ENCODE measurements at places on chromosomes 2 and 18.

GRCh38 chr2:194696690-194697089, 960.3 kb upstream of the SLC39A10 start:
- H3K4me3 ChIP-seq = no peak overlapping the region
- H3K36me3 ChIP-seq = no peaks in the 10 kb centered on the region
- H3K4me1 ChIP-seq = no peaks in the 10 kb centered on the region
- no peaks in the 10 kb centered on the region for H3K27me3 ChIP-seq
- H3K27ac ChIP-seq = no peak overlapping the region

- H3K27ac ChIP-seq = no peak overlapping the region
- H3K36me3 ChIP-seq = no peaks in the 10 kb centered on the region
- no peaks in the 10 kb centered on the region for H3K4me1 ChIP-seq
- no peak overlapping the region for H3K4me3 ChIP-seq
These were observed 51.2 kb upstream of the RMDN2 start for GRCh38 chr2:37873749-37874330.

GRCh38 chr2:151189125-151189524, 72.5 kb downstream of the RBM43 start:
- peak; percentile 23 for DNase-seq
- H3K4me3 ChIP-seq = no peak overlapping the region
- H3K36me3 ChIP-seq = no peaks in the 10 kb centered on the region
- no peaks in the 10 kb centered on the region for H3K27me3 ChIP-seq
- no peaks in the 10 kb centered on the region for H3K4me1 ChIP-seq
- H3K27ac ChIP-seq = no peak overlapping the region

- no peaks in the 10 kb centered on the region for H3K36me3 ChIP-seq
- no peaks in the 10 kb centered on the region for H3K4me1 ChIP-seq
- no peak for DNase-seq
These were observed 90.7 kb upstream of the CTDP1 start for GRCh38 chr18:79588636-79589481.

DNA sequence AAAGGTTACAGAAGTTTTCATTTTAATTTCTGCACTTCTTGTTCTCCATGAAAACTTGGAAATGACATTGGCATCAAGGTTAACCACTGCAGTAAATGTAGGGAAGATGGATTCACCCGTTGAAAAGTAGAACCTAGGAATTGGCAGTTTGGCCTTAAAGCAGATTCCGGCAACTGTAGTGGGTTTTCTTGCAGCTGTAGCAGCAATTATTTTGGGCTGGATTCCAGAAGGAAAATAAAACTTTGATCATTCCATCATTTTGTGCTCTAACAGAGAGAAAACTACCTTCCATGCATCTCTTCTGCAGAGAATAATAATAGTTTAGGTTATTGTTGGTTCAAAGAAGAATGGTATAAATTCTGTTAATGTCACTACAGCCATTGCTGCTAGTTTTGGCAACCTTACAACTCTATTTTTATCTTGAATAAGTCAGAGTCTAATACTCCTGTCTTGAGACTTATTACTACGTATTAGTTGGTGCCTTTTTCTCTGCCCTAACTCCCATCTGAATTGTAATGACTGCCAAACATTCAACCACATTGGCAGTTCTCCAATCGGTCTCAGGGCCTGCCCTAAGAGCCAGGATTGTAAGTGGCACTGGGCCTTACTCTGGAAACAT, 178.1 kb upstream of the PIEZO2 start:
- H3K36me3 ChIP-seq = no peaks in the 10 kb centered on the region
- no peak for DNase-seq
- no peak overlapping the region for H3K4me3 ChIP-seq

- no peaks in the 10 kb centered on the region for H3K36me3 ChIP-seq
- DNase-seq = no peak
- no peak overlapping the region for H3K4me3 ChIP-seq
- H3K27me3 ChIP-seq = no peaks in the 10 kb centered on the region
These were observed 63.2 kb downstream of the ADCY3 start for GRCh38 chr2:24856791-24857211.

DNA sequence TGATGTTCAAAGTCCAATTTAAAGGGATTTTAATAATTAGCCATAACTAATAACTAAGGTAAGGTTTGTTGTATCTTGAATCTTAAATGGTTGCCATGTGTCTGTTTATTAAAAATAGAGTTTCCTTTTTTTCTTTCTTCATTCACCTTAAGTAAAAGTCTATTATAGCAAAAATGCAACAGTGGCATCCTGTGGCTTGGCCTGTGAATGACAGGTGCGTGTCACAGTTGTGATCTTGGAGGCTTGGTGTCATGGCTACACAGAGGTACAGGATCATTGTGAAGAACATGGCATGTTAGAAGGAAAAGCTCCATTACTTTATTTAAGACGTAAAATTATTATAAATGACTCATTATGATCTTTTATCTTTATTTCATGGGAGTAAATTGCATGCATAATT, 246.1 kb downstream of the BCL2 start:
- H3K27me3 ChIP-seq = no peaks in the 10 kb centered on the region
- no peak overlapping the region for H3K27ac ChIP-seq
- H3K36me3 ChIP-seq = no peaks in the 10 kb centered on the region
- no peaks in the 10 kb centered on the region for H3K4me1 ChIP-seq

DNA sequence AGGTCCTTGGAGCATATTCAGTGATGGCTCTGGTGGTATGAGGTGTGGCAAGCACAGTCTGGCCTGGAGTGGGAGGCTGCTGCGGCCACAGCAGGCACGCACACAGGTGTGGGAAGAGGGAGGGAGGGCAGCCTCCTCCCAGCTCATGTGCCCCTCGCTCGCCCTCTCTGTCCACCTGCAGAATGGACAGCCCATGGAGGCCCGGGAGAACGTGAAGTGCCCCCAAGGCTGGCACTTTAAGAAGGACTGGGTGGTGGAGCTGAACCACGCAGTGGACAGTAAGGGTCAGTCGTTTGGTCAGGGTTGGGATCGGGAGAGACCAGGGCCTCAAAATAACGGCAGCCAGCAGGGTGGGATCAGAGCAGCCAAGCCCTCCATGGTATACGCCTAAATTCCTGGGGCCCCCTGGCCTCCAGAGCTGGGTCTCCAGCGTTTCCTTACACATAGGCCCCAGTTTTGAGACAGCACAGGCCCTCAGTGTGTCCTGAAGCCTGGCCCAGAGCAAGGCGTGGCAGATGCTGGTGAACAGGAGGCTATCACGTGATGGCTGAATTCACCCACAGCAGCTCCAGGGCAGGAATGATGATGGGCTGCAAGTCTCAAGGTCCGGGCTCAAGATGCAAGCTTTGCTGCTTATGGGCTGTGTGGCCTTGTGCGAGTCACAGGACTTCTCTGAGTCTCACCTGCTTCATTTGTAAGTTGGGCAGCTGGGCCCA, 47.9 kb downstream of the FER1L5 start:
- no peaks in the 10 kb centered on the region for H3K4me1 ChIP-seq
- no peak overlapping the region for H3K4me3 ChIP-seq
- no peaks in the 10 kb centered on the region for H3K36me3 ChIP-seq
- H3K27me3 ChIP-seq = no peaks in the 10 kb centered on the region
- H3K27ac ChIP-seq = no peak overlapping the region
- DNase-seq = no peak

- H3K4me3 ChIP-seq = no peak overlapping the region
- H3K4me1 ChIP-seq = no peaks in the 10 kb centered on the region
- no peaks in the 10 kb centered on the region for H3K27me3 ChIP-seq
- peaks cover 47% of the 10 kb centered on the region for H3K36me3 ChIP-seq
- DNase-seq = no peak
These were observed 98.6 kb upstream of the ZNF397 start for GRCh38 chr18:35142275-35142615.

DNA sequence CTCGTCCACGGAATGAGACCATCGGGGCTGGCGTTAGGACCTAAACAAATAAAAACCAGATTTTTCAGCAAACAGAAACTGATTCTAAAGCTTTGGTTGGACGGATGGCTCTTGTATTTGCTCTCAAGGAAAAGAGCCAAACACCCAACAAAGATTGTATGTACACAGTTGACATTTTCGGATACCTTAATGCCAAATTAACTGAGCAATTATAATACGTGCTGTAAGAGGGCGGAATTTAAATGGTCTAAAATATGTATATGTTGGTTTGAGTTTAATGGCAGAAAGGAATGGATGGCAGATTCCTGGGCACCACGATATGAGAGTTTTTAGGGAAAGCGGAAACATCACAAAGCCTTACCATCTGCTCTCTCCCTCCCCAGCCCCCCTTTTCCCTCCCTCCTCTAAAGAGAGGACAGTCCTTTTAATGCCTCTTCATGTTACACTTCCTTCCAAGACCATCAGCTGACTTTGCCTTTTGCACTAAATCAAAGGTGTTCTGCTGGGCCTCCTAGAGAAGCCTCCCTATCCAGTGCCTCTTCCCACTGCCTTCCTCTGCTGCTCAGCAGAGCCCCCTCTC, 33.3 kb downstream of the STAT1 start:
- H3K4me3 ChIP-seq = no peak overlapping the region
- no peak for DNase-seq
- H3K27me3 ChIP-seq = no peaks in the 10 kb centered on the region
- H3K4me1 ChIP-seq = peaks cover 23% of the 10 kb centered on the region
- peaks cover 95% of the 10 kb centered on the region for H3K36me3 ChIP-seq
- peak overlapping the region; percentile 89 for H3K27ac ChIP-seq

GRCh38 chr2:215684448-215685237, 248.8 kb upstream of the FN1 start:
- H3K27ac ChIP-seq = no peak overlapping the region
- DNase-seq = no peak
- peaks cover 3% of the 10 kb centered on the region for H3K27me3 ChIP-seq
- no peak overlapping the region for H3K4me3 ChIP-seq

DNA sequence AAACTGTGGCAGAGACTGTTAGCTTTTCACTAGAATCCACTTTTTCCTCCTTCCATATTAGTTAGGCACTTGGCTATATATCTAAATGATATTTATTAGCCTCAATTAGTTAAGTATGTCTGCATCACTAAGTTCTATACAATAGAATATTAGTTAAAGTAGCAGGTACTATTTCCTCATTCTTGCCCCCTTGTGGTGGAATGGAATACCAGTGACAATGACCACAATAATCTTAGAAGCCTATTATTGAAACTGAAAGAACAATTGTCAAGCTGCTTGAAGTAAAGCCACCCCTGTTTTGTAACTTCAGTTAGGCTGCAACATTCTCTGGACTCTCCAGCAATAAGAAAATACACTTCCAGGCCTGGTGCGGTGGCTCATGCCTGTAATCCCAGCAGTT, 476.3 kb upstream of the VWC2L start:
- no peak overlapping the region for H3K27ac ChIP-seq
- no peaks in the 10 kb centered on the region for H3K27me3 ChIP-seq

DNA sequence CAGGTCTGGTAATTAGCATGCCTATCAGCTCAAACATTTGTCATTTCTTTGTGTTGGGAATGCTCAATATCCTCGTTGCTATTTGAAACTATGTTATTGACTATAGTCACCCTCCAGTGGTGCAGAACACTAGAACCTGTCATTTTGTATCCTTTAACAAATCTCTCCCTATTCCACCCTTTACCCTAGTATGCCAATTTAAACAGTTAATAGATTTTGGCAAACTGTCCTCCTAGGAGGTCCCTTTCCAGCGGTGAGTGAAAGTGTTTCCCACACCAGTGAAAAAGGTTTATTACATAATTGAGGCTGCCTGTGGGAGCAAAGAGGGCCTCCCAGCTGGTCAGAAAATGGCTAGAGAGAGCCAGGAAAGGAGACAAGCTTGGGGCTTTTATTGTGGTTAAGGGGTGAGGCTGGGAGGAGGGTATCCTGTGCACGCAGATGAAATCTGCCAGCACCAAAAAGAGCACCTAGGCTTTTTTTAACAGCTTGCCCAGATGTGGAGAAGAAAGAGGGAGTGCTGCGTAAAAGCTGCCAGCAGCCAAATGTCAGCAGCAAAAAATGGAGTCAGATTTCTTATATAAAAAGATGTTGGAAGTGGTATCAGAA, 1.8 kb upstream of the DRC1 start:
- no peak for DNase-seq
- H3K4me3 ChIP-seq = no peak overlapping the region
- peaks cover 17% of the 10 kb centered on the region for H3K27me3 ChIP-seq
- no peak overlapping the region for H3K27ac ChIP-seq
- H3K36me3 ChIP-seq = peaks cover under 1% of the 10 kb centered on the region
- H3K4me1 ChIP-seq = no peaks in the 10 kb centered on the region

DNA sequence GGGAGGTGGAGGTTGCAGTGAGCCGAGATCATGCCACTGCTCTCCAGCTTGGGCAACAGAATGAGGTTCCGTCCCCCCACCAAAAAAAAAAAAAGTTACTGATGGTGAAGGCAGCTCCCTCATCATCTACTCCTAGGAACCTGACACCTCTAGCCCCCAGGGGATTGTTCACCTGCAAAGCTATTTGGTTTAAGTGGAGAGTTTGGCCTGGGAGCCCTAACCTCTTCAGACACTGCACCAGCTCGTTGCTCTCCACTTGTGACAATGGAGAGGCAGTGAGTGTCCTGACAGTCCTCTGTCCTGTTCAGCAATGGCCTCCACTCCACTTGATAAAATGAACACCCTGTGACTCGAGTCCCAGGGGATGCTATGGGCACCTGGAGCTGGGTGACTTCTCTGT, 43.5 kb downstream of the ATP6V1C2 start:
- DNase-seq = no peak
- H3K4me1 ChIP-seq = no peaks in the 10 kb centered on the region
- no peak overlapping the region for H3K4me3 ChIP-seq
- no peaks in the 10 kb centered on the region for H3K36me3 ChIP-seq

- H3K4me3 ChIP-seq = no peak overlapping the region
- H3K27ac ChIP-seq = peak overlapping the region; percentile 36
- H3K36me3 ChIP-seq = peaks cover 67% of the 10 kb centered on the region
- H3K27me3 ChIP-seq = no peaks in the 10 kb centered on the region
- peaks cover 84% of the 10 kb centered on the region for H3K4me1 ChIP-seq
These were observed 18.0 kb downstream of the MAL start for GRCh38 chr2:95043300-95044093.

GRCh38 chr18:22998344-22998743, 65.2 kb downstream of the RBBP8 start:
- no peaks in the 10 kb centered on the region for H3K27me3 ChIP-seq
- peaks cover 40% of the 10 kb centered on the region for H3K36me3 ChIP-seq
- no peak overlapping the region for H3K4me3 ChIP-seq
- no peak overlapping the region for H3K27ac ChIP-seq
- no peaks in the 10 kb centered on the region for H3K4me1 ChIP-seq

DNA sequence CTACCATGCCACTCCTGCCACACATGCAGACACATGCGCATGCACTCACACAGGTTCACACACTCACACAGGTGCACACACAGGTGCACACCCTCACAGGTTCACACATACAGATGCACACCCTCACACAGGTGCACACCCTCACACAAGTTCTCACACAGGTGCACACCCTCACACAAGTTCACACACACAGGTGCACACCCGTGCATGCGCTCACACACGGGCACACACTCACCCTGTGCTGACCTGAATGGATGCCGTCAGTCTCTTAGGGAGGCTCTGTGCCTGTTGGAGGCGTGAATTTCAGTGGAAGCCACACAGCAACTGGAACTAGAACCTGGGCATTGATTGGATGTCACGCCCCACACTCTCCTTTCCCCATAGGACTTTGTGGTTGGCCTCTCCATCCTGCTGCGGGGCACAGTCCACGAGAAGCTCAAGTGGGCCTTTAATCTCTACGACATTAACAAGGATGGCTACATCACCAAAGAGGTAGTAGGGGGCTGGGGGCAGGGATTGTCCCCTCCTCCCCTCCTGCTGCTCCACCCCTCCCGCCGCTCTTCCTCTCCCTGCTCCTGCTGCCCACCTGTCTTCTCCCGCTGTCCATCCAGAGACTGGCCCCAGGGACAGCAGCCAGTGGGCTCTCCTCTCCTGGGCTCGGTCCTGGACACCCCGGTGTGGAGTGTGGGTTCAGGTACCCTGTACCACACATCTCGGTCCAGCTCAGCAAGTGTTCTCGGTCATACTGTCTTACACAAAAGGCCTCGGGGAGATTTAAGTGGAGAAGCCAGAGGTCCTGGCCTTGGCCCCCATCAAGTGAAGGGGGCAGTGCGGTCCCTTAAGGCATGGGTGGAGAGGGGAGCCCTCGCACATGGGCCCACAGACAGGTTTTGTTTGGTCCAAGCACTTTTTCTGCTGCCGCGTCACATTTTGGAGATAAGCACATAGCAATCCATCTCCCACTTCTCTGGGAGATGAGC, 21.0 kb upstream of the FAHD2A start:
- H3K36me3 ChIP-seq = no peaks in the 10 kb centered on the region
- no peak for DNase-seq
